HTR-8/SVneo (cell line): ENCODE measurements at places on chromosomes 4 and X.

DNA sequence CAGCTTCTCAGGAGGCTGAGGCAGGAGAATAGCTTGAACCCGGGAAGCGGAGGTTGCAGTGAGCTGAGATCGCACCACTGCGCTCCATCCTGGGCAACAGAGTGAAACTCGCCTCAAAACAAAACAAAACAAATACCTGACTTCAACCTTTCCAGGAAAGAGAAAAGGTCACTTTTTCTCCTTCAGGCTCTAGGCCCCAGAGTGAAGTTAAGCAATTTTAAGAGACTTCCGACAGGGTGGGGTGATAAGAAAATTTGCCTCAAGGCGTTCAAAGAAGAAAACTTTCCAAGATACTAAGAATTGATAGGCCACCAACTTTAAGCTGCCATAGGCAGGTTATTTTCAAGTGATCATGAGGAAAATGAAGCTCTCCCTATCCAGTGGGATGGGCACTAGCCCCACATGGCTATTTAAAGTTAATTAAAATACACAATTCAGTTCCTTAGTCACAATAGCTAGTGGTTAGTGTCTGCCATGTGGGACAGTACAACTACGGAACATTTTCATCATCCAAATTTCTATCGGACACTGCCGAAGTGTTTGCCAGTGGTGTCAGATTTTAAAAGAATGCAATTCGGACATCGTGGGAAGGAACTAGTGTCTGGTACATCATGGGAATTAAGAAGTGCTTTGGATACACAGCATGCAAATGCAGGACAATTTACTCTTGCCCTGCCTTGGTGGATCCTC lies 33.0 kb downstream of the SMS start:
- DNase-seq, result no peak

- peak; percentile 24 for DNase-seq
Measured at GRCh38 chr4:159047478-159048165, 55.3 kb upstream of the RAPGEF2 start.

DNA sequence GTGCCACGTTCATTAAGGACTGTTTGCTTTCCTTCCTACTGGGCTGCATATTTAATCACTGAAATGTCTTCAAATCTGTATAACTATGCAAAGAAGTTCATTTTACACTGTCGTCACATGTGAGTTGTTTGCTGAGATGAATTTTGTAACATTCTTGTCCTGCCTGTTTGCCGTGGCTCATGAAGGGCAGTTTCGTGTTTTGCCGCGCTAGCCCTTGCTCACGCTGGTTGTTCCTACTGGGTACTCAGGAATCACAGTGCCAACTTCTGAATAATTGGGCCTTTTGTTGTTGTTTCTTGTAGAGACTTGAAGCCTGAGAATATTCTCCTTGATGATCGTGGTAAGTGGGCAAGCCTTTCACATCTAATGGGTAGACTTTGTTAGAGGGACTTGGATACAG lies 52.2 kb downstream of the HTT-AS start:
- no peak for DNase-seq

- DNase-seq, result no peak
Measured at GRCh38 chrX:41276661-41277506, 57.1 kb upstream of the DDX3X start.

DNA sequence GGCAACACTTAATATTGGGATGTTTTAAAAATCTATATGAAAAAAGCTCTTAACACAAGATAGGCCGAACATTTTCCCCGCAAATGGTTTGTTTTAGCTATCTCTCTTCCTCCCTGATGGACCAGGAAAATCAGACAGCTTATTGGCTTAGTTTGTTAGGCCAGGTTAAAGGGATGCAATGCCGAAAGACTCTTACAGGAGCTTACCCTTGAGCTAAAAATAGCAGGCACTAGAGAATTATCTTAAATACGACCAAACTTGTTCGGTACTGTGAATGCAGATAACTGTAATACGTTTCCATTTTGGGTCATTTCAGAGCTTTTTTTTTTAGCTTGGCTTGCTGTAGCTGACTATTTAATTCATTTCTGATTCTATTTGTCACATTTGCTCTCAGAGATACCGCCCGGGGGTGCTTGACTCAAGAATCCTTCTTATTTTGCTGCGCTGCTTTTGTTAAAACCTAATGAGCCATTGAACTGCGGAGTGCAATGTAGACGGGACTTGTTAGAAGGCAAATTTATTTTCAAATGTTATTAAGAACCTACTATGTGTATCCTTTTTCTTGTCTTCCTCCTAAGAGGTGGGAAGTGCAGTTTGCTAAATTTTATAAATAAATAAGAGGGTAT lies 23.3 kb downstream of the PPARGC1A start:
- no peak for DNase-seq

DNA sequence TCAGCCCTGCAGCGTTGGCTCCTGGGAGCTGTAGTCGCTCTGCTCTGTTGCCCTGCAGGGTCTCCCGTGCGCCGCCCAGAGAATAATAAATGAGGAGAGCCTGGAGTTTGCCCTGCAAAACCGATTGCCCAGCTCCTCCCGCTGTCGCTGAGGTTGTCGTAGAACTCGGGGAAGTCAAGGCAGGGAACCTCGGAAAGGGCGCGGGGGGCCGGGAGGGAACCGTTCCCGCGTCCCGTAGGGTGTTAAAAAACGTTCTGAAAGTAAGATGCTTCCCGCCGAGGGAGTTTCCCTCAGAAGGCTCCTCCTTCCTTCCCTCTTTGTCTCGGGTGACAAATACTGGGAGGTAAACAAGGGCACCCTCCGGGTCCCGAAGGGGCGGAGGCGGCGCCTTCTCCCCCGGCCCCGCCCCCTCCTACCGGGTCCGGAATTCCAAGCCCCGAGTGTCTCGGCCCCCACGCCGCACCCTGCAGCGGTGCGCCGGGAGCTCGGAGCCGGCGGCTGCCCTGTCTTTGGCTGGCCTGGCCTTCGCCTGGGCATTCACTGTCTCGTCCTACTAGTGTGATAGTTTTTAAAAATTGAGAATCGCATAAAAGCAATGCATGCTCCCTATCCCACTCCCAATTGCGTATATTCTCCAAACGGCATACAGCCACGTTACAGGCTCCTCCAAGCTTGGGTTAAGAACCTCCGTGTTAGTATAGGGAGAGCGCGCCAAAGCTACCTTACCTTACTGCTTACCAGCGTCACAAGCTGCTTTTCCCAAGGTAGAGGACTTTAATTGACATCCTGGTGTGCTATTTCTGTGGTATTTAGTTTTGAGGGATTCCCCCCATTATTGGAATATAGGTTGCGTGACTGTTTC lies 964 bp upstream of the HMGB2 start:
- DNase-seq, result peak; percentile 93

GRCh38 chrX:120499301-120500072 lies 30.4 kb upstream of the LAMP2 start:
- no peak for DNase-seq

DNA sequence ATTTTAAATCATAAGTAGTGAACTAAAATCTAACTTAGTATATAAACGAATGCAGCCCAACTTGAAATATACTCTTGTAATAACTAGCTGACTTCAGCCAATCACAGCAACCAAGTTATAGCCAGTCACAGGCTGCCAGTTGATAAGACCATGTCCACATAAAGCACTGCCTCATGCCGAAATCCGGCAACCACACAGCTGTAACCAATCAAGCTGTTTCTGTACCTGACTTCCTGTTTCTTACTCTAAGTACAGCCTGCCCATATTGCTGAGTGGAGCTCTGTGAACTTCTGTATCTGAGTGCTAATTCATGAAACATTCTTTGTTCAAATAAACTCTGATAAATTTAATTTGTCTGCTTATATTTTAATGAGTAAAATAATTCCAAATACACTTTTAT lies 805.3 kb upstream of the EPHA5 start:
- DNase-seq, result no peak

DNA sequence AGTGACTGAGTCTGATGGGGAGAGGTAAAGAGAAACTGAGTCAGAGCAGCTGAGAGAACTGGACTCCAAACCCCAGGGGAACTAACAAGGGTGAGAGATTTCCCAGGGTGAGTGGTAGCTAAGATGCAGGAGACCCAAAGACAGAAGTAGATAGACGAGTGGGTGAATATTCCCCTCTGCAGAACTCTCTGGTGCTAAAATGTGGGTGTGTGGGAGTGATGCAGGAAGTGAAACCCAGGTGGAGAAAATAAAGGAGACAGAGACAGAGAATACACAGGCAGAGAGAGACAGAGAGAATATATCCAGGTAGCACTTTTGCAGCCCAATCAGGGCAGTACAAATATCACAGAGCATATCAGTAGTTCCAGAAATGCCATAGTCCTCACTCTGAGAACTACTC lies 212.5 kb upstream of the ZIC3 start:
- no peak for DNase-seq

GRCh38 chr4:155419266-155419665 lies 42.5 kb upstream of the MAP9 start:
- DNase-seq, result no peak

- peak; percentile 3 for DNase-seq
Measured at GRCh38 chr4:72971572-72971971, 97.9 kb downstream of the COX18 start.

GRCh38 chr4:38788317-38788716 lies 5.5 kb upstream of the TLR10 start:
- DNase-seq, result no peak

DNA sequence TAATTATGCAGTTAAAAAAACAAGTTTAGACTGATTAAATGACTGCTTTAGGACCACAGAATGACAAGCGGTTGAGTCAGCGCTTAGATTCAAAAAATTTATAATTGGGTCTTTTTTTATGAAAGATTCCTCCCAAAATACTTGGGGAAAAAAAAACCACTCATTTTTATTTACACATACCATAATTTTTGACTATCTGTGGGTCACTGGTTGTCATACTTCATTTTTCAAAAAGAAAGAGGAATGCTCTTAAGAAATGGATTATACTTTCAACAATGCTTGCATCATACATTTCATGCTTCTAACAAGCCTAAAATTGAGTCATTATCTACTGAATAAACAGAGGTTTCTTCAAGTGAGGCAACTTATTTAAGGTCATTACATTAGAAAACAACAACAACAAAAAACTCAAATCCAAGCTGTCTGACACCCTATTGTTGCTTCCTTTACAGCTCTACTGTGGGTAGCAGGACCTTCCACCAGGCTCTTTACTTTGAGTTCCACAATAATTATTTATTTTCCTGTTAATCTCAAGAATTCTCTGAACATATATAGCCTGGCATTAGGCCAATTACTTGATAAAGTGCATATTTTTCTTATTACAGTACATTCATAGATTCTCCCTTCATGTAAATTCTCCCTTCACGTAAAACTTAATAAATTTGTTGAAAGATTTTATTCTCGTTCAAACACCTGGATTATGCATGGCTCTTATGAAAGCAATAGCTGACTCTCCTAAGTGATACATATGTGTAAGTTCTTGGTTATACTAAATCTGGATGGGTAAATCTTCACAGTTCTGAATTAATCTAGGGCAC lies 445.5 kb downstream of the PCDH10 start:
- DNase-seq, result peak; percentile 22

GRCh38 chrX:16869393-16870094 lies 618 bp downstream of the RBBP7 start:
- no peak for DNase-seq

GRCh38 chr4:108393890-108394472 lies 225.2 kb upstream of the LEF1 start:
- no peak for DNase-seq

GRCh38 chr4:1463927-1464540 lies 57.8 kb upstream of the NKX1-1 start:
- DNase-seq, result no peak

GRCh38 chr4:152478461-152479237 lies 57.2 kb downstream of the FBXW7 start:
- DNase-seq, result no peak

GRCh38 chr4:135741583-135741982 lies 1540.0 kb upstream of the PABPC4L start:
- DNase-seq, result no peak

GRCh38 chr4:98573791-98574190 lies 84.6 kb downstream of the TSPAN5 start:
- no peak for DNase-seq

GRCh38 chr4:25663781-25664180 lies 8.1 kb downstream of the SLC34A2 start:
- no peak for DNase-seq

GRCh38 chr4:52051615-52052474 lies 741 bp downstream of the SPATA18 start:
- DNase-seq, result peak; percentile 35

DNA sequence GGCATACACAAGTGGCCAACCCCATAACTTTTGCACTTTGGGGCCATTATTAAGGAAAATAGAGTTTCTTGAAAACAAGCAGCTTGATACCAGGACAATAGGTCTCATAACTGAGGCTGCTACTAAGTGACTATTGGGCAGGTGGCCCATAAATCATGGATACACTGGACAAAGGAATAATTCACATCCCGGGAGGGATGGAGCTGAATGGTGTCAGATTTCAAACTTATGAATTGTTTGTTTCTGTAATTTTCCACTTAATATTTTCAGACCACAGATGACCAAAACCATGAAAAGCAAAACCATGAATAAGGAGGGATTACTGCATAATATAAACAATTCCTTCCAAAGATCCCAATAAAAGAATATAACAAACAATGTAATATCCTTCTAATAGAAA lies 114.4 kb downstream of the WDFY3 start:
- DNase-seq, result peak; percentile 11

GRCh38 chr4:153758688-153759406 lies 977 bp downstream of the RNF175 start:
- DNase-seq, result no peak

- no peak for DNase-seq
Measured at GRCh38 chr4:116529129-116529528, 556.2 kb downstream of the TRAM1L1 start.

- no peak for DNase-seq
Measured at GRCh38 chr4:151685303-151685702, 75.5 kb downstream of the GATB start.

DNA sequence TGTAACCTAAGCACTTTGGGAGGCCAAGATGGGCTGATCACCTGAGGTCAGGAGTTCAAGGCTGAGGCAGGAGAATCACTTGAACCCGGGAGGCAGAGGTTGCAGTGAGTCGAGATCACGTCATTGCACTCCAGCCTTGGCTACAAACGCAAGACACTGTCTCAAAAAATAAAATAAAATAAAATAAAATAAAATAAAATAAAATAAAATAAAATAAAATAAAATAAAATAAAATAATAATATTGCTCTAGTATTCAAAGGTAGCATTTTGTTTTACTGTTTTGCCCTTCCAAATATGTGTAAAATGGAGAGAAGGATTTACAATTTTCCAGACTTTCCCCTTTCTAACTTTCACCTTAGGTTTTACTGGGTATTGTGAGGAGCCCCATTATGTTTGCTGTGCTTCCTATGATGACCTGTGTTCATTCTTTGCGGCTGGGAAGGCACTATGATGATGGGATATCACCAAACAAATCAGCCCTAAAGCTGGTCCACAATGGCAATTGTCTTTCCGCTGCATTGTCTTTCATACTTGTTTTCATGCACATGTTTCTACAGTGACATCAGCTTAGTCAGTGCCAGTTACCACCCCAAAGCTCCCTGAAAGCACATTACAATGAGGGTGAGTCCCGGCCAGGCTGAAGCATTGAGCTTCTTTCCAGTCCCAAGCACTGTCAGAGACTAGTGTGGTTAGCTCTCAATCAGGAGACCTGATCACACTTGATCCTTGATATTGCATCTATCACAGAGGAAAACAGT lies 50.8 kb downstream of the DTHD1 start:
- no peak for DNase-seq

GRCh38 chr4:143381189-143382118 lies 44.8 kb downstream of the GAB1 start:
- peak; percentile 53 for DNase-seq

- peak; percentile 25 for DNase-seq
Measured at GRCh38 chr4:95124906-95125504, 367.2 kb downstream of the BMPR1B start.

- DNase-seq, result no peak
Measured at GRCh38 chr4:88029556-88029955, 22.1 kb downstream of the PKD2 start.

- DNase-seq, result no peak
Measured at GRCh38 chr4:102642631-102643298, 118.0 kb downstream of the MANBA start.
